ENCODE measurements at places on chromosomes 5 and 9.

GRCh38 chr5:77211691-77212047 lies 1.2 kb downstream of the PDE8B start:
- DNase-seq: no peak

DNA sequence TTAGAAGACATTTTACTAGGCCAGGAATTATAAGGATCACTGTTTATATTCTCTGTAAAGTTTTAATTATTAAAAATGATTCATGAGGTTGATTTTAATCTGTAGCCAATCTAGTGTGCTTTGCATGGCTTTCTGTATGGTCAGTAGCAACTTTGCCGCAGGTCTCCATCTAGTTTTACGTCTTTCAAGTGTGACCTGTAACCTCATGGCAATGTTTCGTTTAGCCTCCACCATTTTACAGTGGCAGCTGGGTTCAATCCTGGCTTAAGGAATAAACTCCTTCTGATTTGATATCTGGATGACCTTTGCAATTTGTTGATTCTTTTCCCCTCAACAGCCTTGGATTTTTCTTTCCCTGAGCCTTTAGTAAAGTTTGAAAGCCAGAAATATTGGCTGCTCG lies 434.5 kb upstream of the CDH9 start:
- no peak for DNase-seq

DNA sequence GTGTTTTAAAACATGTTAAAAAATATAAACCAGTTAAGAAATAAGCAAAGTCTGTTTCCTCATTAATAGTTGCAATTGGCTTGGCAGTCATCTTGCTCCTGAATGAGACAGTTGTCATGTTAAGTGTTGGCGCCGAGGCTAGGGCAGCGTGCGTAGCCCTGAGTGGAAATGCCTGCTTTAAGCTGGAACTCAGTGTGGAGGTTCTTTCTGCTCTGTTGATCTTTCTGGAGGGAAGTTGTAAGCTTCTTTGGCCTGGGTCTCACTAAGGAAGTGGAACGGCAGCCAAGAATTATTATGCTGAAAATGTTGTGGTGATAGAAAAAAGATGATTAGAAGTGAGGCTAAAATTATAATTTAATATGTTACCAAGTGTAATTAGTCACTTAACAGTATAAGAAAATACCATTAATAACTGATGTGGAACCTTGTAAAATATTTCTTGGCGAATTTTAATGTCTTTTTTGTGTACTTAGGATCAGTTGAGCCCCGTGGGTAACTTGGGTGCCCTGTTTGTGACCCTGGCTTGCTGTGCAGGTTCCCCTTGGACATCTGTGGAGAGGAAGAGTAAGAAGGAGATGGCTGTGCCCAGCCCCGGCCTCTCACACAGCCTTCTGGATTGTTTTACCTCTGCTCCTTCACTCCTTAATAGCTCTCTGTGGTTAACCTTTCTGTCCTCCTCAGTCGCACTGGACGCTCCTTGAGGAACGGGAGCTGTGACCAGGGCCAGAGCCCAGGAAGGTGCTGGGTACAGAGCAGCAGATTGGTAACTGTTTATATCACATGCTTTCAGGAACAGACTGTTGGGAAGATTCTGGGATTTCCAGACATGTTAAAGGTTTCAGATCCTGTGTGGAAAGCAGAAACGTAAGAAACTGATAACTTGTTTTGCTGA lies 31.0 kb downstream of the PCBD2 start:
- no peak for DNase-seq

DNA sequence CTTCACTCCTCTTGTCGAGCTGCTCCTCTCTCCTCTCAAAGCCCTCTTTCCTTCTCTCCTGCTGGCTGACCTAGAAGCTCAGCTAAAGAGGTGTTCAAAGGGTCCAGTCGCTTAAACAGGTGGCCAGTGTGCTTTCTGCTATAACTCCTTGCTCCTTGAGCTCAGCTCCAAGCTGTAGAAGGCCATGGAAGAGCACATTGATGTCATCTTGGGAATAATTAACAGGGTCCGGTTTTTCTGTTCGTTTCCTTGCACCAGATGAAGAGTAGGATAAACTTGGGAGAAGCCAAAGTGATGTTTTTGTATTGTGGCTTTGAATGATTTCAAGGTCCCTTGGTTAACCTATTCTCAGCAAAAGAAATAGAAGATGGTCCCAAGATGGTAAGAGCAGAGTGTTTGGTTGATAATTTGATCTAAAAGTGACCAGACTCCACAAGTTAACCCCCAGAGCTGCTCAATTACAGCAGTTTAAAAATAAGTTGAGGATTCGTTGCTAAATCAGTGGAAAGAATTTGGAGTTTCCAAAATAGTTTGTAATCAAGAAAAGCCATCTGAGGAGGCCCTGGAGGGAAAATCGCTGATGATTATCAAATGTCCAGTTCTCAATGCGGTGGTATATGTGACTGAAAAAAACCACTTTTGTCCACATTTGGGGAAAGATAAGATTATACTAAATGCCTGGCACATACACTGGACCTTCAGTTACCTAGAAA lies 148.1 kb downstream of the DOCK8 start:
- no peak for DNase-seq

GRCh38 chr9:137064027-137064879 lies 6.1 kb downstream of the SAPCD2 start:
- no peak for DNase-seq

GRCh38 chr9:34566322-34566721 lies 23.2 kb downstream of the CNTFR start:
- no peak for DNase-seq

DNA sequence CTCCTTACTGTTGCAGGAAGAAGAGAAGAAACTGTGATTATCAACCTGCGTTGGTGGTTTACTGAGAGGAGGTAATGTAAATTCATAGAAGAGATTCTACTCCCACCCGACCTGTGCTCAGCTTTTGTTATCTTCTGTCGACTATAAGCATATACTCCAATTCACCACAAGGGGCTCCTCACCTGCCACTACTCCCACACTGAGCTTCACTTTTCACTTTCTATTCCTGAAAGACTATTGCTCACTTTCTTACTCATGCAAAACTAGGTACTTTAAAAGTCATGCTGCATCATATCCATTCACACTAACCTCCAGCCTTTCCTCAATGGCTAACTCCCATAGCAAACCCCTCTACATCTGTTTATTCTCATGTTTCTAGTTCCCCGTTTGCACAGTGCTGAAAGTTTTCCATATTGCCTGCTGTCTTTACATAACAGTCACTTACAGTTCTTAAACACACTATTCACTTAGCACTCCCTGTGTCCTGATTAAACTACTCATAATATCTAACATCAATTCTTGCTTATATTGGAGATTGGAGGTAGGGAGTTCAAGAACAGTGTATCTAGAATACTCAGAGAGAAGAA lies 1062.6 kb downstream of the NR2F1-AS1 start:
- no peak for DNase-seq

- DNase-seq: no peak
Measured at GRCh38 chr5:16976625-16977008, 40.5 kb upstream of the MYO10 start.

- DNase-seq: no peak
Measured at GRCh38 chr9:134170532-134171315, 6.4 kb upstream of the RNU6ATAC start.

DNA sequence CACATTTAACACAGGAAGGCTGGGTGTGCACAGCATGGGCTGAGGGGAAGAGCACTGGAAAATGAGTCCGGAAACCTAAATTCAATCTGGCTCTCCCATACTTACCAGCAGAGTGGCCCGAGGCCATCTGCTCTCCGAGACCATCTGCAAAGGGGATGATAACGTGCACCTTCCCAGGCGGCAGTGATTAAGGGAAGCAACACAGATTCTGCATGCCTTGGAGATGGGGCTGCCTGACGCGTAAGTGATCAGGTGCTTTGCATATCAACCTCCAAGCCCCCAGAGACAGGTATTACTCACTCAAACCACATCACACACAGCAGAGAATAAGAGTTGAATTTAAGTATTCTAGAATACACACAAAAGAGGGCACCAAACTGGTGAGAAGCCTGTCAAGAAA lies 9.1 kb downstream of the EPB41L4B start:
- DNase-seq: no peak

- no peak for DNase-seq
Measured at GRCh38 chr5:148970228-148970627, 92.6 kb downstream of the SH3TC2 start.

- DNase-seq: no peak
Measured at GRCh38 chr9:134319306-134320125, 6.7 kb upstream of the RXRA start.

DNA sequence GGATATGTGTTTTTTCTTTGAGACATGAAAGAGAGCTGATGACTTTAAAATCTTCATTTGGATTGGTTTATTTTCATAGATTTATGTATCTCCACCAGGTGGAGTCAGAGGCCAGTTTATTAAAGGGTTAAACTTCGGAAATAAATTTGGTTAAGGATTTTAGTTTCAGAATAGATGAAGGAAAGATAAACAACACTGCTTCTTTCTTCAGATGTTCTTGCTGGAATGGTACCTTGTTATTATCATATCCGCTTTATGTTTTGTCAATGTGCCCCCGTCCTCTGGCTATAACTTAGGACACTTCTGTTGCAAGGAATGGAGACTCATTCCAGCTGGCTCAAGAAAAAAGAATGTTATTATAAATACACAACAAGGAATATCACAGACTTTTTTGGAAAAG lies 81.2 kb downstream of the ALDH1A1 start:
- DNase-seq: no peak

GRCh38 chr9:135561391-135562234 lies at the start of gene PAEP:
PAEP (plus strand) TSS chr9:135561756.
- DNase-seq: no peak

- DNase-seq: no peak
Measured at GRCh38 chr5:171855265-171855664, 69.6 kb downstream of the SMIM23 start.

GRCh38 chr5:31901807-31902530 lies 263.0 kb downstream of the PDZD2 start:
- DNase-seq: no peak

GRCh38 chr5:132067451-132067850 lies 6.1 kb upstream of the CSF2 start:
- DNase-seq: no peak

GRCh38 chr5:72180925-72181324 lies 73.7 kb downstream of the MAP1B start:
- no peak for DNase-seq

DNA sequence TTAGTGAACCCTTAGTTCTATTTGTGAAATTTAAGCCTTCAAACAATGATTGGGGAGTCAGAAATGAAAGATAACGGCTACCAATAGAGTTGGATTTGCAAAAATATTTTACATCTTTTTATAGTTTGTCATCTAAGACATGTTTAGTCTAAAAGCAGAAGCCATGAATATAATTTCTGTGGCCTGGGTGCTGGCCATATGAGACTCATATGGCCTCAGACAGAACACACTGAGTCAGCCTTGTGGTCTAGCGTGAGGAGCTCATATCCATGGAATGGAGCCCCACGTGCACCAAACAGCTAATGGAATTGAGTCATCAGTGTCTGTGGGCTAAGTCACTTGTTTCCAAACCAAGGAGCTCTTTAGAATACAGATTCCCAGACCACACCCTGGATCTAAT lies 240.7 kb upstream of the NREP start:
- peak; percentile 6 for DNase-seq

- no peak for DNase-seq
Measured at GRCh38 chr5:170393235-170393634, 4.1 kb upstream of the KCNMB1 start.

DNA sequence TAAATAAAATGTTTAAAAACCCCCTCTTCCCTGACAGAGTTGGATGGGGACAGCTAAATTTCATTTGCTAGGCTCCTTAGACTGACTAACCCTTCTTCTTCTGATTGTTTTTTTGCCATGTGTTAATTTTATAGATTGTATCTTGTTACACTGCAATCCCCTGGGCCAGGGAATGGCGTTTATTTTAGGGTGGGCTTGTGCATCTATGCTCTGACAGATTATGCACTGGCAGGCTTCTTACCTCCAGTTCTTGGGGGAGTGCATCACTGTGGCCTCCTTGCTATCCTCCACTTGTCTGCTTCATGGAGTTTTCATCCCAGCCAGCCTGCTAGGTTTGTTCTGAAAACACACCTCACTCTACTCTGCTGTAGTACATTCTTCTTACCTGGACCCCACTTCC lies 159.8 kb downstream of the DROSHA start:
- no peak for DNase-seq

DNA sequence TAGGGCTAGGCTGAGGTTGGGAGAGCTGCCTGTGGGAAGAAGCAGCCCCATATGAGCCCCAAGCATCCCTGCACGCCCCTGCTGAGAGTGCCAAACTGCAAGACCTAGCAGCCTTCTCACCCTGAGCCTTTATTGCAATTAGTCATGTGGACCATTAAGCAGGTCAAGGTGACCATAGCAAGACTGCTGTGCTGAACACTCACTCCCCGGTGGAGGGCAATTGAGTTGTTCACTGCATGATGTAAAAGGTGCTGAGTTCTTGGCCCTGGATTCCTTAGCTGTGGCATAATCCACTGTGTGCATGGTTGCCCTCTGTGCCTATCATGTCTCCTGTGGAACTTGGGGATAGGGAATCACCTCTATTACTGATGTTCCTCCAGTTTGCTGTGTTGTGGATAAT lies 131.1 kb downstream of the FOXD1 start:
- no peak for DNase-seq

DNA sequence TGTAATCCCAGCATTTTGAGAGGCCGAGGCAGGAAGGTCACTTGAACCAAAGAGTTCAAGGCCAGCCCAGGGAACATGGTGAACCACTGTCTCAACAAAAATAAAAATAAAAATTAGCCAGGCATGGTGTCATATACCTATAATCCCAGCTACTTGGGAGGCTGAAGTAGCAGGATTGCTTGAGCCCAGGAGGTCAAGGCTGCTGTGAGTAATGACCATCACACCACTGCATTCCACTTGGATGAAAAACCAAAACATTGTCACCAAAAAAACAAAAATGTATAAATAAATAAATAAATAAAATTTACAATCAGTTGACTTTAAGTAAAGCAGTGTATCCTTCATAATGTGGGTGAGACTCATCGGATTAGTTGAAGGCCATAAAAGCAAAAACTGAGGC lies 541.4 kb downstream of the CSNK1G3 start:
- DNase-seq: no peak

GRCh38 chr5:17383526-17383925 lies 114.5 kb upstream of the TAF11L2 start:
- no peak for DNase-seq

DNA sequence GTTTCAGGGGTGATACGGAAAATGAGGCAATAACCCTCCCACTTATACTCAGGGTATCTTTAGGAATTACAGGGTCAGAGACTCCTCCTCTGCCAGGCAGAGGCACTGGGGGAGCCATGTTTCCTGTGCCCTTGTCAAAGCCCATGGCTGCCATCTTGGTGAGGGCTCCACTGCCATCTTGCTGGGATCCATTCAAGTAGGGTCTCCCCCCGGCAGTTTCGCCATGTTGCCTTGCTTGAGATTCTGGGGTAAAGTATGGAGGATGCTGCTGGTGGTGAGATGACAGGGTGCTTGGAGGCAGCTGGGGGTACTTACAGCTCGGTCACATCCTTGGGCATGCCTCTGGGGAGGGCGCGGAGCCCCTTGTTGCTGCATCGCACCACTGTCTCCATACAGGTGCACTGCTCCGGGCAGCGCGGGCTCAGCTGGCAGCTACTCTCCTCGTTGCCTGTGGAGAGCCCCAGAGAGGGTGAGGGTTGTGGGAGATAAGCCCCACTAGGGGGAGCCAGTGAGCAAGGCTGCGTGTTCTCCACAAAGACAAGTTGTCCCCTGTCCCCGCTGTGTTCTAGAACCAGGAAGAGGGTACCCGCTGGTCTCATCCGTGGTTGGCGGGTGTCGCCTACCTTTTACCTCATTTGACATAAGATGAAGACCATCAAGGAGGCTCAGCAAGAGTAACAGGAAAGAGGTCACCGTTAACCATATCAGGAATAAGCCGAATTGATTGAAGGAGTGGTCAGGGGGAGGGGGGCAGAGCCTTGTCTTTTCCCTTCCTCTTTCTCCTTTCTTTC lies 169.0 kb upstream of the PANK3 start:
- no peak for DNase-seq

- no peak for DNase-seq
Measured at GRCh38 chr9:27303219-27303618, 6.3 kb upstream of the EQTN start.
